Upper lobe of right lung (tissue), 1 donor: ENCODE measurements at places on chromosomes 7 and 10. TPM values are rescaled to one million over a fixed set of nuclear protein-coding genes. Genes with fewer than 3 reads are reported as not detected.
A peak's percentile ranks its signal among the peaks of the same experiment; 100 is the strongest.

DNA sequence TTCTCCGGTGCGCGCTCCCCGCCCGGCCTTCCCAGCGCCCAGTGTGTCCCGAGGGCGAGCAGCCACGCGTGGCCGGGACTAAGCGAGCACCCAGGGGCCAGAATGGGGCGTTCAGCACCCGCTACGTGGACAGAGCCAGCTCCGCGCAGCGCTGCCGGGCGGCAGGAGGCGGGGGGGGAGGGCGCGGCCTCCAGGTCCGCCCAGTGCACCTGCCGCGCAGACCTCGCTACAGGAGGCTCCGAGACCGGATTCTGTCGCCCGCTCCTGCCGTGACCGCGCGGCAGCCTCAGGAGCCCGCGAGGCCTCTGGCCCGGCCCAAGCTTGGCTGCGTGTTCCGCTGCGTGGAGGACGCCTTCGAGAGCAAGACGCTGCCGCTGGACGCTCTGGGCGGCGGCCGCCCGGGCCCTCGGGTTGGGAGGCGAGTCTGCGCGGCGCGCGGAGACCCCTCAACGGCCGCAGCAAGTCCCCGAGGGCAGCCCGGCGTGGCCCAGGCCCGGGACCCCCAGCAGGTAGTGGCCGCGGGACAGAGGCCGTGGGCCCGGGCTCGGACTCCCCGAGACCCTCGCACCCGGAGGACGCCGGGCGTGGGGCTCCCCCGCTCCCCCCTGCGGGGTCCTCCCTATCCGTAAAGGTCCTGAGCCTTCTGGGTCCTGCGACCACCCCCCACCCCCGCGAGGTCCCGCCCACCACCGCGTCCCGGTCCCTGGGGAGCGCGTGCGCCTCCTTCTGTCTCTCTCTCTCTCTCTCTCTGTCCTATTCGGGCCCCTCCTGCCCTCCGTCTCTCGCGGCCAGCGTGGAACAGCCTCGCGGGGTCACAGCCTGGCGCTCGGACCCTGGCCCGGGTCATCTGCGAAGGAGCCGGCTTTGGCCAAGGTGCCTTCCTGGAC, 904 bp upstream of the DPYSL4 start:
- DNase-seq: no peak

DNA sequence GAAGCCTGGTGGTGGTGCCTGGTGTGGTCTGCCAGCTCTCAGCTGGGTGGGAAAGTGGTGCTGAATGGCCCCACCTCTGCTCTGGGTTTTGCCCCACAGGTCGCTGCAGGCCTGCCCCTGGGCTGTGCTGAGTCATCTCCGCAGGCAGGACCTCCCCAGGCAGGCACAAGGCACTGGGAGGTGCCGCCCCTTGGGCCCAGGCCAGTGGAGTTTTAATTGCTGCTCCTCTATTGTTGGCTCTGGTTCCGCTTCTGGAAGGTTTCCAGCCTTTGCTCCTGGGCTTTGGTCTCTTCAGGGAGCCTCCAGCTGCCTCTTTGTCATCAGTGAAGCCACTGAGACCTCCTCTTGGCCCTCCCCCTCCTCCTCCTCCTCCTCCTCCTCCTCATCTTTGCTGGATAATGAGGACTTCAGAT, 180.3 kb upstream of the GRB10 start:
- peak; percentile 81 for DNase-seq

GRCh38 chr7:8151161-8151725, 110.7 kb downstream of the ICA1 start:
- no peak for DNase-seq

Gene ASAH2B
- total RNA-seq: 3.4 TPM

- DNase-seq: no peak
Measured at GRCh38 chr10:121597504-121598262, 561 bp downstream of the FGFR2 start.

- no peak for DNase-seq
Measured at GRCh38 chr7:55570939-55571338, 1.4 kb downstream of the VOPP1 start.

Gene HMX2
- total RNA-seq: not detected

Gene AKR1C1
- 42.0 TPM for total RNA-seq

DNA sequence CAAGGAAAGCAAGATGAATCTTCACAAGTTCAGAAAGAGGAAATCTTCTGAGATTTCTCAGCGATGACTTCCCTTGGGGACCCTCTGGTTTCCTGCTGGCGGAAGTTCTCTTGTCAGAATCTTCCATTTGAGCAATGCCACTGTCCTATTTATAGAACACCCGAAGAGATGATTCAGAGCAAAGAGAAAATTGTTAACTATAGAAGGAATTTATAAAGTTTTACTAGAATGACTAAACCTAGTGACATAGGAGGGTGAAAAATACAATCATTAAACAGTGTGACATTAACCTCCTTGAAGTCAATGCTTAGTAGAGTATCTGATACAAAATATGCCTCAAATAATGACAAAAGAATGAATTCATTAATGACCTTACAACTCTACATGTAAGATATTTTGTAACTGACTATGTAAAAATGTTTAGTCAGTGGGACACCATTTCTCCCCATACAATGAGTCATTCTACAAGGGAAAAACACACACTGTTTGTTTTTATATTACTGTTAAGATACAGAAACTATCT, 206.5 kb upstream of the CNTNAP2 start:
- DNase-seq: no peak

Gene SFMBT2
- 16.1 TPM for total RNA-seq

GRCh38 chr10:19815731-19816410, 361 bp upstream of the PLXDC2 start:
- DNase-seq: peak; percentile 89

- no peak for DNase-seq
Measured at GRCh38 chr10:90722832-90723231, 135.0 kb downstream of the HTR7 start.

DNA sequence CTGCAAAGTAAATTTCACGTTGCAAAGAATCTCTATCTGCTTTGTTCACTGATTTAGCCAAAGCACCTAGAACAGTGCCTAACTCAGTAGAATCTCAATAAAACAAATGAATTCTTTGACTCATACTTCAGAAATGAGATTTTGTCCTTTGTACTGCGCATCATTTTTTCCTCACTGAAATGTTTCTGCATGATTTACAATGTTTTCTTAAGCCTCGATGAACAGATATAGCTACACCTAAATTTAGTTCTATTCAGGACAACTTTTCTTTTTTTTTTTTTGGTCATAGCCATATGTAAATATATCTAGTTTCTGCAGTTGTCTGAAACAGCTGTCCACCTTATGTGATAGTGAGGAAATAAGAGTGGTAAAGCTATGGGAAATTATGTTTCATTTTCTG, 15.3 kb downstream of the GNAT3 start:
- DNase-seq: no peak
